ENCODE measurements at places on chromosomes 16 and 17.

DNA sequence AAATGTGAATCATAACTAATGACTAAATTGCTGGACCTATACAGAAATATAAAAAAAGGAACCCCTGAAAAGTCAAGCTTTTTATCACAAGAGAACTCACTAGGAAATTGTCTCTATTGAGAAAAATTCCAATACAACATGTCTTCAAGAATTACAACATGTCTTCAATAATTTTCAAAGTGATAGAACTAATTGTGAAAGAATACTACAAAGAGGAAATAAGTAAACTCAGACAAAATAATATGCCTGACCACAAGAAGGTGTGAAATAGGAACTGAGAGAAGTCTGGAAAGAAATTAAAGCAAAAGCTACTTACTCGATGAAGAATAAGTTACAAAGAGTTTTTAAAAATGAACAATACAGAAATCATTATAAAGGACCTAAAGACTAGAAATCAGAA, 29.9 kb upstream of the OR1G1 start:
- DNase-seq: no peak

GRCh38 chr16:20774703-20775362, 11.0 kb downstream of the ACSM3 start:
- DNase-seq: peak; percentile 76

GRCh38 chr17:76865174-76865573, 3.0 kb upstream of the MGAT5B start:
- DNase-seq: no peak

GRCh38 chr17:82814834-82815233, 25.0 kb downstream of the ZNF750 start:
- DNase-seq: no peak

DNA sequence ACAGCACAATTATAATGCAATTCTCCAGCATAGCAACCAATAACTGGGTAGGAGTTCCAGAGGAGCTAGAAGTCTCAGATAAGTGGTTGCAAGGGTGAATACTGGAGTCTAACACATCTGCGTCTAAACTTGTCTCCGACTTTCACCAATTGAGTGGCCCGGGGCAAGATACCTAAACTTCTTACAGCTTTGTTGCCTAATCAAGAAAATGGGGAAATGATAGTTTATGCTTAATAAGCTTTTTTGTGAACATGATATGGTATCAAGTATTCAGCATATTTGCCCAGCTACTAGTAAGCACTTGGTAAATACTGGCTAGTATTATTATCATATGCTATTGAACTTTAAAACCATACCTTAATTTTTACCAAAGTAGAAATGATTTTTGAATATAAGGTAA, 183.5 kb downstream of the KCNJ2 start:
- DNase-seq: no peak

DNA sequence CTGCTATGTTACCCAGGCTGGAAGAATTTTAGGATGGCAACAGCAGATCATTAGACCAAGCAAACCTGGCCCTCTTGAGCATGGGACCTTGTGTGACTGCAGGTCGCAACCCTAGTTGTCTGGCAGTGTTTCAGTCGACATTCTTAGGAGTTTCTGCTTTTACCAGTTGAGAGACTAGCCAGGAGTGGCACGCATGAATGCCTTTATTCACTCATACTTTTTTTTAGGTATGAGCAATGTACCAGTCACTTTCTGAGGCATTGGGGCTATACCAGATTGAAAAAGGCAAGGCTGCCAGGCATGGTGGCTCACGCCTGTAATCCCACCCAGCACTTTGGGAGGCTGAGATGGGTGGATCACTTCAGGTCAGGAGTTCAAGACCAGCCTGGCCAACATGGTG, 28.2 kb upstream of the HAS3 start:
- DNase-seq: peak; percentile 19

- no peak for DNase-seq
Measured at GRCh38 chr16:28003021-28003865, 60.3 kb downstream of the GSG1L start.

GRCh38 chr17:44795928-44796327, 34.2 kb downstream of the GJC1 start:
- DNase-seq: no peak

- DNase-seq: no peak
Measured at GRCh38 chr17:51261024-51261963, 948 bp downstream of the UTP18 start.

DNA sequence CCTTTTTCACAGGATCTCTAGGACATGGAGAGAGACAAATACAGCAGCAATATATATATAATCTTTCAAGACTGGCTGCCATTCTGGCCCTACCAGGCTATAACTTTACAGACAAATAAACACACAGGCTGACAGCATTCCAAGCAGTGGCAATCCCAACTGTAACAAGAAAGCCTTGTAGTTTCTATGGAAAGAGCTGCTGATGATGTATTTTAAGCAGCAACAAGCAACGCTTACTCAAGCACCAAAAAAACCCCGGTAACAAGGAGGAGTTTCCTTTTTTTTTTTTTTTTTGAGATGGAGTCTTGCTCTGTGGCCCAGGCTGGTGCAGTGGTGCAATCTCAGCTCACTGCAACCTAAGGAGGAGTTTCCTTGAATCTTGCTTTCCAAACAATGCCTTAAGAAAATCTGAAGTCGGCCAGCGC, 23.2 kb downstream of the LSM12 start:
- no peak for DNase-seq

DNA sequence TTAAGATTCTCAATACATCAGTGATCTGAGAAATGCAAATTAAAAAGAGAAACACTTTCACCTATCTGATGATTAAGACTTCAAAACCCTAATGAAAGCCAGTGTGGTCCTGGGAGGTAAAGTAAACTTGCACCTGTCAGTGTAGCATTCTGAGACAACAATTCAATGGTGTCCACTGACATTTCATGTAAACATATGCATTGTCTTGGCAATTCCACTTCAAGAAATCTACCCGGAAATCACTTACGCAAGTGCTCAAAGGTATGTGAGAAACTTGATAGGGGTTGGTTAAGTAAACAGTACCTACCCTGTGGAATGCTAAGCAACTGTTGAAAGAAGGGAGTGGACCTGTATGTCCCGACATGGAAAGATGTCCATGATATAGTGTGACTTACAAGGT, 2.1 kb downstream of the ST6GALNAC1 start:
- no peak for DNase-seq

DNA sequence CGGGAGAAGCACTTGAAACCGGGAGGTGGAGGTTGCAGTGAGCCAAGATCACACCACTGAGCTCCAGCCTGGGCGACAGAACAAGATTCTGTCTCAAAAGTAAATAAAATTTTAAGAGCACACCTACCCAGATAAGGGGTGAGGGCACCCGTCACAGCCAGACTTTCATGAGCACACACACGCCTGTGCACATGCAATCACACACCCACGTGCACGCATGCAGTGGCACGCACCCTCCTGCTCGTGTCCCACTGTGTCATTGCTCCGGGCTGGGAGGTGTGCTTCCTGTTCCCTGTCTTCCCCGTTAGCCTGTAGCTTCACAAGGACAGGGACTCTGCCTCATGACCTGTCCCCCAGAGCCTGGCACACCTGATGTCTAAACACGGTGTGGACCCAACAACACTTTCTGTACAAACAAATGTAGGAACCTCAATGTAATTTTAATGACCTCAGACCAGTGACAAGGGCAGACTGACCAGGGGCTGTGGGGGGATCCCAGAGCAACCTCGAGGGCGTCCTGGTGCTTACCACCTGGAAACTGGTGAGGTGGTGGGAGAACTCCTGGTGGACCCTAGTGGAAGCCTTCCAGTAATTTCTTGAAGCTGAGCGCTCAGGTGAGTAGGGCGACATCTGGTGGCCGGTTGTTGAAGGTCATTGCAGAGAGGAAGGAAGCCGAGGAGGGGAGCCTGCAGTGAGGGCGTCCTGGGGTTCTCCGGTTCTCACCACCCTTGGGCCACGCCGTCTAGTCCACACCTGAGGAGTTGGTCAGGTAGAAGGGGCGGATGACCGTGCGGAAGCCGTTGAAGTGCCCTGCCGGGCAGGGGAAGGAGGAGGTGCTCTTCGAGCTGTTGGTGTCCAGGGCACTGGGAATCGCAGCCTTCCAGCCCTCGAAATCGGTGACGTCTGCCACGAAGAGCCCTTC, 8.6 kb downstream of the LGALS3BP start:
- DNase-seq: peak; percentile 77

DNA sequence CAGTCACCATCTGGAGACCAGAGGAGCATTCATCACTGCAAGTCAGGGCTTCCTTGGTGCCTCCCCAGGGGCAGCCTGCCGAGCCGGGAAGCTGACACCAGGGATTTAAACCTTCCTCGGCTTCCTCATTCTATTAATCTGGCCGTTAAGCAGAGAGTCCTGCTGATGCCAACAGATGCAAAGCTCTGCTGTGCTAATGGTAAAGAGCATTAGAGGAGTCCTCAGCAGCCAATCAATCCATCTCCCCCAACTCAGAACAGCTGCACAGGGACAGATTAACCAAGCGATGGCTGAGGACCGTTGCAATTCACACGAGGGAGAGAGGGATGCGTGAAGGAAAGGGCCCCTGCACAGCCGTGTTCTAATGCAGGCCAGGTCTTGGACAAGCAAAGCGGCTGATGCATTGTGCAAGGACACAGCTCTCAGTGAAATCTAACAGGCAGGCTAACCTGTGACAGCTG, 116.6 kb downstream of the XYLT1 start:
- DNase-seq: no peak

DNA sequence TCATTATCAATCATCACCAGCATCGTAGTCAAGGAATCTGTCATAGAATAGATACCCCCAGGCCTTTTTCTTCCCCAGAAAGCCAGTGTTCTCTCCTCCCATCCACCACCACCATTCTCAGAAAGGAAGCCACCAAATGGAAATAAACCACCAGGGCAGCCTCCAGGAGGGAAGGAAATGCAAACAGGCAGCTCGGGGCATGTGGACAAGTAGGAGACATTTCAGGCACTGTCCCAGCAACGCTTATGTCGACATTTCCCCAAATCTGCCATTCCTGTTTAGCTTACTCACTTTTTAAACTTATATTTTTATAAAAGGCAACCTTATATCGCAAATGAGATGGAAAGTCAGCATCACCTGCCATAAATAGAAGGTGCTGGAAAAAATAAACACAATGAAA, 15.8 kb downstream of the EMP2 start:
- no peak for DNase-seq

DNA sequence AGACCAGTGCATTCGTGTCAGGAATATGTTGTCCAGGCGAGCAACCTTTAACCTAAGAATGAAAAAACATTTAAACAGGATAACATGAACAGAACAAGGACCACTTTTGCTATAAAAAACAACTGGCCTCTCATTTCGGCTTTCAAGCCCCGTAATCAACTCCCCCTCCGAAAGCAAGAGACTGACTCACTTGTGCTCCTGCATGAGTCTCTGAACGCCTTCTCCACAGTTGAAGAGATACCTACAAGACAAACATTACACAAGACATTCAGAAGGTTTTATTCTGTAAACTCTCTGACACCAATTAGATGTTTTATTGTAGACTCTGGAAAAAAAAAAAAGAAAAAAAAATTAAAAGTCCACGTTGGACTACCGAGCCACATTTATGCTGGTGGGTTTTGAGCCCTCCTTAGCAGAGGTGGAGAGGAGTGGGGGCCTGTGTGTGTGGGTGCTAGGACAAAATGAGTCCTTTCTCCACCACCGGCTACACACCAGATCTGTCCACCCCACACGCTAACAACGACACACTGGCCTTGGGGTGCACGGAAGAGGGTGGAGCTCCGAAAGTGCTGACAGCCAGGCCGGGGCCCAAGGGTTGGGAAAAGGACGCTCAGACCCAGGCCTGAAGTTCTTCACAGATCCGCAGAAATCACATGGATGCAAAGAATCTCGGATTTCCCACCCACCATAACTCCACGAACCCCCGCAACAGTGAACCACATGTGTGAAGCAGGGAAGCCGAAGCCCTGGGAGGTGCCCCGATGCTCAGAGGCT, 759 bp downstream of the ELAC2 start:
- no peak for DNase-seq

GRCh38 chr17:60545465-60546191, 19.6 kb upstream of the APPBP2 start:
- DNase-seq: no peak

DNA sequence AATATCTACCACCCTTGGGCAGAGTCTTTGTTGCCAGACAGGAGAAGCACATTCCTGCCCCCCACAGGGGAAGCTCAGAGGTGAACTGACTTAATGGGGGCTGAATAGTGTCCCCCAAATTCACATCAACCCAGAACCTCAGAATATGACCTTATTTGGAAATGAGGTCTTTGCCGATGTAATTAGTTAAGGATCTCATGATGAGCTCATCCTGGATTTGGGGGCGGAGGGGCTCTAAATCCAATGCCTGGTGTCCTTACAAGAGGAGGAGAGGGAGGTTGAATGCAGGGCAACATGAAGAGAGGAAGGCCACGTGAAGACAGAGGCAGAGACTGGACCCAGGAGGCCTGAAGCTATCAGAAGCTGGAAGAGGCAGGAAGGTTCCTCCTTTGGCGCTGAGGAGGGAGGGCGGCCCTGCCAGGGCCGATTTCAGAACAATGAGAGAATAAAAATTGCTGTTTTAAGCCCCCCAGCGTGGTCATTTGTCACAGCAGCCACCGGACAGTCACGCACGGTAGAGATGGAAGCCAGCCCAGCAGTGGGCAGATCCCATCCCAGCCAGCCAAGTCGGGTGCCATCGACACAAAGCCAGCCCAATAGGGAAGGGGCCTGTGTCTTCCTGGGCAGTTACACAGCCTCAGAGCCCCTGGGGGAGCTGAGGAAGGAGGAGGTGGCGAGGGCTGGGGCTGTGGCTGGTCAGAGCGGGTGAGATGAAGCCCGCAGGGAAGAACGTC, 21.3 kb downstream of the C16orf74 start:
- peak; percentile 39 for DNase-seq

GRCh38 chr16:87705771-87706277, 60.0 kb downstream of the KLHDC4 start:
- DNase-seq: no peak

DNA sequence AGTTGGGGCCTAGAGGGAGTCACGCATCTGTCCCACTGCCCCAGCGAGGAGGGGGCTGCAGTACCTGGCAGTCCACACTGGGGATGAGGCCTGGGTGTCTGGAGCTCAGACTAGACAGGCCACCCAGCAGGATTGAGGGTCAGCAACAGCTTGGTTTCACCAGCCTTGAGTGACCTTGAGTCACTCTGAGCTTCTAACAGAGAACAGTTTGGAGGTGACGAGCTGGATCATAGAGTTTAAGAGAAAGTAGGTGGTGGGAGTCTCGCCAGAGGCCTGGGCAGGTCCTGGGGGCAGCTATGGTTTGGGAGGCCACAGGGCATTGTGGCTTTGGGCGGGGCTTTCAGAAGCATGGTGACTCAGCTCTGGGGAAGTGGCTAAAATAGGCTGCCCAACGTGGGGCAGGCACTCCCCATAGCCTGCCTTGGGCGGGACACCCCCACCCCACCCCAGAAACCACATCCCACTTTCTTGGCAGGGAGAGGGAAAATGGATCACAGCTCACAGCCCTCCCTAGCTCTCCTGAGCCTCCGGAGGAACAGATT, 20.5 kb downstream of the CDC42EP4 start:
- DNase-seq: peak; percentile 98

GRCh38 chr17:559551-560431, 154.8 kb downstream of the VPS53 start:
- DNase-seq: peak; percentile 94

GRCh38 chr16:50086176-50086575, 20.4 kb downstream of the HEATR3 start:
- DNase-seq: no peak

GRCh38 chr17:43383372-43383771, 15.4 kb upstream of the ARL4D start:
- no peak for DNase-seq

GRCh38 chr16:67893743-67894399, 817 bp downstream of the PSKH1 start:
- no peak for DNase-seq
